Stimulated activated CD4-positive, alpha-beta T cell treated with anti-CD3 and anti-CD28 coated beads, Interleukin-15, amount 100 ng/mL, for 24 hours (primary cell): ENCODE measurements at places on chromosomes 11 and 22.

- DNase-seq, result no peak
These were observed 1132.4 kb downstream of the BRD1 start for GRCh38 chr22:48695251-48695650.

DNA sequence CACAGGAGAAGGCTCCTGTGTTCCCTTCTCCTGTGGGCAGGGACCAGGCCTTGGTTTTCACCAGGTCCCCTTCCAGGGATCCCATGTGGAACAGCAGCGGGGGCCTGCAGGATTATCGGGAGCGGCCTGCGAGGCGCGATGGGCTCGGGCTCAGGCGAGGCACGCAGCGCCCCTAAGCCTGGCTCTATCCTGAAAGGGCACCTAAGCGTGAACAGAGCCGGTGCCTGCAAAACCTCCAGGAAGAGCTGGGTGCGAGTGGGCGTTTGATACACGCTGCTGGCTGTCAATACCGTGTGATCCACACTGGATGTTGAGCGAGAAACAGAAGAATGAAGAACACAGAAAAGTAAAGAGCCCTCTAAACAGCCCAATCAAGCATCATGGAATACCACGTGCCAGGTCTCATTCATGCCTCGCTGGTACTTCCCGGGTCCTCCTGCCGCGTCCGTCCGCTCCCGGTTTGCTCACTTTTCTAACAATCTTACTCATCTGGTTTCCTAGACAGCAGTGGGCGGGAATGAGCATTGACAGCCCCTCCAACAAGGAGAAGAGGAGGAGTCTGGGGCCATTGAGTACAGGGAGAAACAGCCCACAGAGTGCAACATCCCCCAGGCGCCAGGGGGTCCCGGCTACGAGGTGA lies 12.5 kb downstream of the OSBPL5 start:
- DNase-seq, result no peak

DNA sequence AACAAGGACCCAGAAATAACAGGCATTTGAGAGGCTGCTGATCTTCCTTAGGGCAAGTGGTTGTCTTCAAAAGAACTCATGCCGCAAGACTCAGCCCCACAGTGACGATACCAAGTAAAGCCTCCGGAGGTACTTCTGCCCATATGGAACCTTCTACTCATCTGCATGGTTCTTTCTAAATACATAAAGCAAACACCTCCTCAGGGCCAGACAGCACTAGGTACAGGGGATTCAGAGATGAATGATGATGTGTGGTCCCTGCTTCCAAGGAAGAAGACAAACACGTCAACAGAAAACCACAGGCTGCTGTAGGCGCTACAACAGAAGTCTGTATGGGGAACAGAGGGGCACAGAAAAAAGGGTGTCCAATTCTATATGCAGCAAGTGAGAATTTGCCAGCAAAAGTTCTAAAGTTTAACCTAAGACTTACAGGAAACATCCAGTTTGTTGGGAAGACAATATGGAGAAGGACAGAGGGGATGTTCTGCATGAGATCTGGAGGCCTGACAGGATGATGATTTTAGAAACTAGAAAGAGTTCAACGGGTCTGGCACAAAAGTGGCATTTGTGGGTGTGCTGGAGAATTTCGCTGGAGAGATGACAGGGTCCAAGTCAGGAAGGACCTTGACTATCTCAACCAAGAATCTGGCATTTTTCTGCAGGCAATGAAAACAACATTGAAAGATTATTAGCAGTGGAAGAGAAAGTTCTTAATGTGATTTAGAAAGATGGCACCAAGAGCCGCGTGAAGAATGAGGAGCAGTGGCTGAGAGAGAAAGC lies 23.7 kb downstream of the JAML start:
- DNase-seq, result peak; percentile 67

DNA sequence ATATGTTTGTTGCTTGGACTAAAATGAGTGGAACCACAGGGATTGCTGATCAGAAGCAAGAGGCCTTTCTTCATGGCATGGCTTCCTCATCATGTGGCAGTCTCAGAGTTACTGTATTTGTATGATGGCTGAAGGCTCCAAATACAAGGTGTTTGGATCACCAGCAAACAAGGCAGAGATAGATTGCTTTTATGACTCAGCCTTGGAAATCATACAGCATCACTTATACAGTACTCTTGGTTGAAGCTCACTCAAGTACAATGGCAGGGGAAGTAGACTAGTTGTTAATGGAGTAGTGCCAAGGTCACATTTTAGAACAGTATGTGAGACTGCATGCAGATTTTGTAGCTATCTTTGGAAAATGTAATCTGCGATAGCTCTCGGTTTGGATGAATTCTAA lies 16.6 kb downstream of the CAPRIN1 start:
- DNase-seq, result no peak

- no peak for DNase-seq
These were observed 112.2 kb downstream of the CTTN start for GRCh38 chr11:70510571-70510970.

- no peak for DNase-seq
These were observed 5.8 kb downstream of the THRSP start for GRCh38 chr11:78069465-78069864.

GRCh38 chr11:2934611-2935239 lies 5.5 kb upstream of the PHLDA2 start:
- DNase-seq, result no peak

- DNase-seq, result no peak
These were observed 5.0 kb downstream of the NFAM1 start for GRCh38 chr22:42427167-42427566.

- DNase-seq, result no peak
These were observed 340.9 kb downstream of the LRRC4C start for GRCh38 chr11:41118521-41118920.

DNA sequence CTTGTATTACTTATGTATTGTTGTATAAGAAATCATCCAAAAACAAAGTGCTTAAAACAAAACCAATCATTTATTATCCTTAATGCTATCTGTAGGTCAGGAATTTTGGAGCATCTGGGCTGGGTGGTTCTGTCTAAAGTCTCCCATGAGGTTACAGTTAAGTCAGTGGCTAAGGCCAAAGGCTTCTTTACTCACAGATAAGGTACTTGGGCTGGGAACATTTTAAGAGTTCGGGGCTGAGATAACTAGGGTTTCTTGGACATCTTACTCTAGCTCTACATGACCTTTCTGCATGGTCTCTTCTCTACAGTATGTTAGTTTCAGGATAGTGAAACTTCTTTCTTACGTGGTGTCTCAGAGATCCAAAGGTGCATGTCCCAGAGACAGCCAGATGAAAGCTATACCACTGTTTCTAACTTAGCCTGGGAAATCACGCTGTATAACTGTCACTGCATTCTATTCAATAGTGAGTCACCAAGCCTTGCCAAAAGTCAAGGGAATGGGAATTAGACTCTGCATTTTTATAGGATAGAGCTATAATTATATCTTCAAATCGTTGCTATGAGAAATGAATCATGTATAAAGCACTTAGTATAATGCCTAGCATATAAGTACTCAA lies 29.6 kb downstream of the SOX6 start:
- no peak for DNase-seq

GRCh38 chr11:23097891-23098290 lies 237.6 kb upstream of the CCDC179 start:
- DNase-seq, result no peak

DNA sequence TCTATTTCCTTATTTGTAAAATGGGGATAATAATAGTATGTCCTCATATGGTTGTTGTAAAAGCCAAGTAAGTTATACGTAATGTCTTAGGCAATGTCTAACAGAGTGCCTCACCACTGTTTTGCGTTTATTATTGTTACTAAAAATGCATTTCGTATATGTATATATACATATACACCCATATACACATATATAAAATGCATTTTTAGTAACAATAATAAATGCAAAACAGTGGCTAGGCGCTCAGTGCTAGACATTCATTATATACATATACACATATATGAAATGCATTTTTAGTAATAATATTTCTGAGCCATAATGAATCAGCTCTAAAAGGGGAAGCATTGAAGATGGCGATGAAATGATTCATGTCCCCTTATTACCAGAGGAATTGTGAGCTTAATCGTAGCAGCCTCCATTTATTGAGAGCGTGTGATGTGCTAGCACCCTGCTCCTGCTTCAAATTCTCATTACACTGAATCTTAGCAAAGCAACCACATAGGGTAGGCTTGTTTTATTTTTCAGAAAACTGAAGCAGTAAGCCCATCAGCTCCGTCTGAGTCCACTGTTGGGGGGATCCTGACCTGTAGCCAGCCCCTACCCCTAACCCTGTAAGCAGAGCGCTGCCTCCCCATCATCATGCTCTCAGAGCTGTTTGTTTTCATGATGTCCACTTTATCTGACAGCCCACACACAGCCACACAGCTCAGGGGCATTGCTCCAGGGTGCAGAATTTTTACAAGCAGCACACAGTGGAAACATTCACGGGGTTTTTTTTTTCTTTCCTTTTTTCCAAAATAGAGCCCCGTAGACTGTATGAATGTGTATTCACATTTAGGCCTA lies 97.1 kb upstream of the NAV2 start:
- DNase-seq, result no peak

GRCh38 chr11:76030286-76030685 lies 176.0 kb downstream of the WNT11 start:
- no peak for DNase-seq

DNA sequence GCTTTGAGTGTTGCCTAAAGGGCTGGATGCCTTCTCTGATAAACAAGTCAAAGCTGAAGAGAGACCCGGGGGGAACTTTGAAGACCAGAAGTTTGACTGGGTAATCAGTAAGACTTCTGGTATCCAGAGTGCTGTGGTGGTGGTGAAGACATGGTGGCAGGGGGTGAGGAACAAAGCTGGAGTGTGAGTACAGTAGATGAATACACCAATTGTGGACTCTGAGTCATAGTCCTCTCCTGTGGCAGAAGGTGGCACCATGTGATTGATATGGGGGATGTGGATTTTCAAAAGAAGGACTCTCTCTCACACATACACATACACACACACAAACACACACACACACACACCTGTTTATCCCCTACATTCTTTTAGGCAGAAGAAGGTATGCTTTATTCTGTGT lies 12.3 kb downstream of the MS4A6A start:
- no peak for DNase-seq

- no peak for DNase-seq
These were observed 9.1 kb downstream of the INSC start for GRCh38 chr11:15123849-15124248.

DNA sequence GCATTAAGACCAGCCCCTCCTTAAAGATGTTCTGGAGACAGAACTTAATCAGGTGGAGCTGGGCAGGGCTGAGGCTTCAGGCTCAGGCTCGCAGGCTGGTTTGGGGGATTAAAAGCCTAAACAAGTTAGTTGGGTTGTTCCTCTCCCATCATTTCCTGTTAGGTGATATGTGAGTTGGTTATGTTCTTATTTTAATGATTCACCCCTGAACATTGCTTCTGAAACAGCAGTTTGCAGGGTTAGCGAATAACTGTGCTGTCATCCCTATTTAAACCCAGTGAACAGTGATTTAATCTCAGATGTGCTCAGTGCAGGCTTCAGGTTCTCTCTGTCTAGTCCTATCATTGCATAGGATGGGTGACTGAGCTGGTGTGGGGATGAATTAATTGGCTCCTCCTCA lies 47.4 kb upstream of the BIRC3 start:
- no peak for DNase-seq

GRCh38 chr11:128448200-128448886 lies 139.0 kb downstream of the ETS1 start:
- DNase-seq, result no peak

DNA sequence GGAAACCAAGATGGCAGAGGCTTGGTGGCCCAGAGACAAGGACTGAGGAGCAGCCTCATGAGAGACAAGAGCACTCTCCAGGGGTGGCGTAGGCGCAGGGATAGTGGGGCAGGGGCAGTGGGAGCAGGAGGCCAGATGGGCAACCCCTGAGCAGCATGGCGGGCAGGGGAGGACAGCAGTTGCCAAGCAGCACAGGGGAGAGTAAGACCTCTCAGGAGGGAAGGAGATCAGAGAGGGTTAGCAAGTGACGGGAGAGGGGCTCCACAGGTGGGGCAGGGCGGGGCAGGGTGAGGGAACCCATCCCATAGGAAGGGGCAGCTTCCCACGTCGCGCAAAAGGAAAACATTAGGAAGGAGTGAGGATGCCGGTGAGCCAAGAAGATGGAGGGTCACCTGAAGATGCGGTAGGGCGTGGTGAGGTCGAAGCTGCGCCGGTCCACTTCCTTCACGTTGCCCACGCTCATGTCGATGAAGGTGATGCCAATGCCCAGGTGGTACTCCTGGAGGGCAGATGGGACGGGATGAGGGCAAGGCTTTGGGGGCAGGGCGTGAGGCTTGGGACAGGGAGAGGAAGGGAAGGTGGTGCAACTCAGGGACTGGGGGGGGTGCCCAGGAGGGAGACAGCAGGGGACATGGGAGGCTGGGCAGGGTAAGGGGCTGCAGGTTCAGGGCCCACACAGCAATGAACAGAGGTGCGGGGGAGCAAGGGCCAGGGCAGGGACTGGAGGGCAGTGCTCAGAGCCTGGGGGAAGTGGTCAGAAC lies 35.4 kb upstream of the PDE2A start:
- DNase-seq, result no peak

GRCh38 chr22:49017482-49018329 lies 810.0 kb downstream of the BRD1 start:
- DNase-seq, result no peak

GRCh38 chr11:33936725-33937604 lies 45.1 kb upstream of the LMO2 start:
- DNase-seq, result no peak

DNA sequence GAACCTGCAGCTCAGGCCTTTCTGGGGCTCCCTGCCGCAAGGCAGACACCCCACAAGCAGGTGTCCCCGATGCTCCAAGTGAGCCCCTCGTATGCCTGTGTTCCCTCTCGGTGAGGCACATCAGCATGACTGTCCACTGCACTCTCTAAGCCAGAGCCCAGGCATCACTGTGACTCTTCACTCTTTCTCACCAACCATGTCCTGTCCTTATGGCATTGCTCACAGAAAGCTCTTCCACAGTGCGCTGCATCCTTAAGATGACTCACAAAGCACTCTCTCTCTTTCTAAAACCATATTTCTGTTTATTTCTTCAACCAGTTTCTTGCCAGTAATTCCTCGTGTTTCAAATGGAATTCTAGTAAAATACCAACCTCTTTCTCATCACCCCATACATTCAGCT lies 18.1 kb downstream of the GAB4 start:
- no peak for DNase-seq

DNA sequence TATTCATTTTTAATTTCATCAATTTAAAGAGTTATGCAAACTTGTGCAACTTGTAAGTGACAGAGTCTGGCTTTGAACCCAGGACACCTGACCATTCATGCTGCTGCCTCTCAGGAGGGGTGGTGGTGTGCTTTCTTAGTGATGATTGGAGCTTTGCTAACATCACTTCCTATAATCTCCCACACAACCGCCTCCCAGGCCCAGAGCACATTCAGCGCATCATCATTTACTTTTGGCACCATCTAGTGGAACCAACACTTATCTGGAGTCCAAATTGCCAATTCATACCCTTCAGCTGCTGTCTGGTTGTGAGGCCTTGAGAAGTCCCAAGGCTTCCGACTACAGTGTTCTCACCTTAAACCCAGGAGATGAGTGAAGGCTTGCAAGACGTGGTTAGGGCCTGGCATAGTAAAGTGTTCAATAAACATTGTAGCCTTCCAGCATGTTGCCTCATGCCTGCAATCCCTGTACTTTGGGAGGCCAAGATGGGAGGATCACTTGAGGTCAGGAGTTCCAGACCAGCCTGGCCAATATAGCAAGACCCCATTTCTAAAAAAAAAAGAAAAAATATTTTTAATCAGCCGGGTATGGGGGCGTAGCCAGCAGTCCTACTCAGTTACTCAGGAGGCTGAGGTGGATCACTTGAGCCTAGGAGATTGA lies 1.1 kb upstream of the TTLL1 start:
- DNase-seq, result peak; percentile 69
